ENCODE measurements at places on chromosomes 12 and 14.

DNA sequence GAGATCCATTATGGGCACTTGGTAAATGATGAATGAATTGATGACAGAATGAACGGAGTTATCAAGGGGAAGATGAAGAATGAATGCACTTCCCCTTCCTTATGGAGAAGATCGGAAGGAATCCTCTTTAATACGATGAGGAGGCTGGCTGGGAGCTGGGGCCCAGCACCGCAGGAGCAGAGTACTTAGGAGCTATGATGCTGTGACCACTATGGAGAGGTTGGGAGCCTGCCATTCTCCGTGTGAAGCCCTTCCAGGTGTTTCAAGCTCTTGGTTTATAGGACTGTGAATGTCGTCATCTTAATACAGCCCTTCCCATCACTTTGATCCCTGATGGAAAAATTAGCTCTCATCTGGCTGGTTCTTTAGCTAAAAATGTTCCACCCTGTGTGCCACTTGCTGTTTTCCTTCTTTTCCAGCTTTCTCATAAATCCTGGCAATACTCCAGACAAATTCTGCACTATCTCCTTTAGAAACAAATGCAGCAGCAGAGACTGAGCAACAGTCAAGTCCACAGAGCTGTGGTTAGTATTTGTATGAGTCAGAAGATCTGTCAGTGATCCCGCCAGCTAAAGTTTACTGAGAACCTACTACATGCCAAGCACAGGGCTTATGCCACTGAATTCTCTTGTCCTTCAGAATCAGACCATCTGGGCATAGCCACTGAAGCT lies 263.1 kb upstream of the CRY1 start:
- DNase-seq = peak; percentile 72

DNA sequence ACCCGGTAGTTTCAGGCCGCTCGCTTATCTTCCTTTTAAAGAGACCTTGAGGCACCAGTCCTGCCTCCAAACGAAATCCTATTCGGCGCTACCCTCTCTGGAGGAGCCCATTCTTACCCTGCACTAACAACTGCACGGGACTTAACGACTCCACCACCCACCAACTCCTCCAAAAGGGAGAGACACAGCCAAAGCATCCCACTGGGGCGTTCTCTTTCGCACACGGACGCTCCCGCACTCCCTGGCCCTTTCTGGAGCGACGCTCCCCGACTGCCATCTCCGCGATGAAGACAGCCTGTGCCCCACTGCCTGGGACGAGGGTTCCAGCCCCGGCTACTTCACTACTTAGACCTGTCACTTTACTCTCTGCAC lies 650 bp downstream of the GALC start:
- DNase-seq = no peak

- DNase-seq = no peak
Measured at GRCh38 chr14:106222731-106223130, 696.3 kb downstream of the TMEM121 start.

DNA sequence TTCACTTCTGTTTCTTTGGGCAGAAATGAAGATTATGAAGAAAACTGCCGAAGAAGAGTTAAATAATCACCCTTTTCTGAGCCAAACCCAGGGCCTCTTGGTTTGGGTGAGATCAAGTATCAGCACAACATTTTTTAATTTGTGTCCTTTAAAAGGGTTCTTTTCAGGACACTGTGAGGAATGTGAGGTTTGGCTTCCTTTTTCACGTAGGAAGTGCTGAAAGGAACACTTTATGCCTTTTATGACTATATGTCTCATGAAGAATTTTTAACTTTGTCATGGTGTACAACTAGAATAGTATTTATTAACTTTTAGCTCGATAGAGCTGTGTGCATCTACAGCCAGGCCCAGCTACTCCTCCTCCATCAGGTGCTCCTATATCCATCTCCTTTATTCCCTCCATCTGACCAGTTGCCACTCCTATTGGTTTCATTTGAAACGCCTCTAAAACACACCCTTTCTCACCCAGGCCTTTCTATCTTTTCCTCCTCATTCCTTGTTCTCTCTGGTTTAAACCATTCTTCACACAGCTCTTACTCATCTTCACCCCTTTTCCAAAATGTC lies 103.6 kb upstream of the LRIG3 start:
- DNase-seq = no peak

DNA sequence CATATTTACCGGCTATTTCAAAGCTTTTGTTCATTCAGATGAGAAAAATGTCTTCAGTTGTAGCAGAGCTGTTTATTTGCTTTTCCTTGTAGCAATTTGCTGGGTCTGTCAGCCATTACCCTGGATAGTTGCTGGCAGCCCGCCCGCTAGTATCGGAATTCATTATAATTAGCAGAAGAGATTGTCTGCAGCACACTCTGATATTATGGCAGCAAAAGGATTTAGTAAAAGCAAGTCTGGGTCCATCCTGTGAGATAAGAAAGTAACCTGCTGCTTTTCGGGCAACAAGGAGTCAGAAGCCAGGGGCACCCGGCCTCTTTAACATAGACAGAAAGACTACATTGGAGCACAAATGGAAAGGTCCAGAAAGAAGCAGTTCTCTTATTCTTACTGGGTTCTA lies 6.1 kb upstream of the SLC35E3 start:
- DNase-seq = no peak

GRCh38 chr12:1529228-1529861 lies 65.0 kb downstream of the FBXL14 start:
- DNase-seq = no peak

DNA sequence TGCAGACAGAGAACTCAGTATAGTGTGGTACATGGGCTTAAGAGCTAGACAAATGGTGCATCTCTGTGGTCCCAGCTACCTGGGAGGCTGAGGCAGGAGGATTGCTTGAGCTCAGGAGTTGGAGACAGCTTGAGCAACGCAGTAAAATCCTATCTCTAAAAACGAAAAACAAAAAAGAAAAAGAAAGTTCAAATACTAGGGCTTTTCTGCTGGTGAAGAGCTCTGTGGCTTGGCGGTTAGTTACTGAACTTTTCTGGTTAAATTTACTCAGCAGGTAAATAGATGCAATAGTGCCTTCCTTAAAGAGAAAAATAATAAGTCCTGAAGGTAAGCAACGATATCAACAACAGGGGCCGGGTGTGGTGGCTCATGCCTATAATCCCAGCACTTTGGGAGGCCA lies 31.4 kb upstream of the RAP1B start:
- no peak for DNase-seq

GRCh38 chr12:75443709-75444108 lies 36.8 kb upstream of the GLIPR1 start:
- no peak for DNase-seq

GRCh38 chr14:53032161-53032803 lies 81.4 kb upstream of the FERMT2 start:
- DNase-seq = no peak

Measured in DMS79 (cell line).